ENCODE measurements at places on chromosomes 7 and 10.

- DNase-seq = no peak
Observed at GRCh38 chr7:150665089-150665748, 20.3 kb upstream of the GIMAP2 start.

DNA sequence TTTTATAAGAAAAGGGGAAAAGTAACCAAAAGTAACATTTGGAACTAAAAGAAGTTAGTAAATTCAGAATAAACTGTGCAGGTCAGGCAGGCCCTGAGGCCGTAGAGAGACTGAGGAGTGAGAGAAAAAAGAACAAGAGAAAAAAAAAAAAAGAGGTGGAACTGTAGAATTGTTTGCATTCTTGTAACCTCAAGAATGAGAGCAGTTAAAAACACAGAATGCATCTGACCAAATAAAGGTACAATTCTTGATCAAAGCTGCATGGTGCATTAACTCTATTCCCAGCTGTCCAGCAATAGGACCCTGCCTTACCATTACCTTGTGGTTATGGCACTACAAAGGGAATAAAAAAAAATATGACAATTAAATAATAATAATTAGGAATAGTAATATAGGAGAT, 170.1 kb upstream of the SEMA3A start:
- DNase-seq = no peak

GRCh38 chr10:126468876-126469643, 80.8 kb upstream of the ADAM12 start:
- DNase-seq = peak; percentile 59

DNA sequence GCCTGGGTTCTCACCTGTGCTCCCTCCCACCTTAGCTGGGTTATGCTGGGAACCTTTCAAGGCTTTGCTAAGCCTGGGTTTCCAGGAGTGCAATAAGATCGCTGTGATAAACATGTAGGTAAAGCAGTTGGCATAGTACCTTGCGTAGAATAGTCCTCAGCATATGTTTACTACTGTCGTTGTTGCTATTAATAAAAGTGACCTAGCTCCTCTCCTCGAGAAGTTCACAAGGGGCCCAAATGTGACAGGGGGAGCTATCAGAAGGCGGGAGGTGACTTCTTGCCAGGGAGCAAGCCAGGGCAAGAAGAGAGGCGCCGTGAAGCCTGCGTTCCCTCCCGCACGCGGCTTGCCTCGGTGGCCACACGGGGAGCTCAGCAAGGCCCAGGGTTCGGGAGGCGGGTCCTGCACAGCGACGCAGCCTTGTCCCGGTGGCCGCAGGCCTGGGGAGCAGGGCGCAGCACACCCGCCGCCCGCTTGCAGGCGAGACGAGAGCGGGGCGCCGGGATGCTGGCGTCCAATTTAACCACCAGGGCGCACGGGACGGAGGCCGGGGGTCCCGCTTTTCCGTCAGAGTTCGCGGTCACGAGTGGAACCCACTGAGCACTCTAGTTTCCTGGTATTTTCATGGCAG, 106.2 kb downstream of the SNX10 start:
- peak; percentile 8 for DNase-seq

DNA sequence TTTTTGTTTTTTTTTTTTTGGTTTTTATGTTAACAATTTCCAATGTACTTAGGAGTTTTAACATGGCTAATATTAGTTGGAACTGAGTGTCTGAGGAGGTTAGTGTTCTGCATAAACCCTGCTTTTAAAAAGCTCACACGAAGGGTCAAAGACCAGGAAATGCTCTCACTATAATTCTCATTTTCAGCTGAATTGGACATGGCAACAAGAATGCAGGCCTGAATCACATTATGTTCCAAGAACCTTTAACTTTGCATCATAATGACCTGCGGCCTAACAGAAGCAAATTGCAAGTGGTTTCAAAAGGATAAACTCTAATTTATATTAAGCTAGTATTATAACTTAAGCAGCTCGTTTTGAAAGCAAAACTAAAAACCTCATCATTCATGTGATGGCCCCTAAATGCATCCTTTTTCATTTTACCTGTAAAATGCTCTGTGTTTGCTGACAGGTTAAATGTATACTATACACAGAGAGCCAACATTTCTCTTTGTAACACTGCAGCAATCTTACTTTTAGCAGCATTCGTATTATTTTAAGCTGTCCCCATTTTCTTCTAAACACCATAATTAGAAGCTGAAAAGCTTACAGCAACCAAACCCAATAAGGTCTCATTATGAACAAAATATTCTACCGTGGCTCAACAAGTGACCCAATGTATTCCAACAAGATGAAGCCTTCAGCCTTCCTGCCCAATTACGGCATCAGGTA, 242.8 kb upstream of the SP4 start:
- DNase-seq = no peak

- DNase-seq = peak; percentile 51
Observed at GRCh38 chr10:8416760-8417159, 362.3 kb downstream of the GATA3 start.

- no peak for DNase-seq
Observed at GRCh38 chr10:1293157-1293556, 237.0 kb downstream of the WDR37 start.

DNA sequence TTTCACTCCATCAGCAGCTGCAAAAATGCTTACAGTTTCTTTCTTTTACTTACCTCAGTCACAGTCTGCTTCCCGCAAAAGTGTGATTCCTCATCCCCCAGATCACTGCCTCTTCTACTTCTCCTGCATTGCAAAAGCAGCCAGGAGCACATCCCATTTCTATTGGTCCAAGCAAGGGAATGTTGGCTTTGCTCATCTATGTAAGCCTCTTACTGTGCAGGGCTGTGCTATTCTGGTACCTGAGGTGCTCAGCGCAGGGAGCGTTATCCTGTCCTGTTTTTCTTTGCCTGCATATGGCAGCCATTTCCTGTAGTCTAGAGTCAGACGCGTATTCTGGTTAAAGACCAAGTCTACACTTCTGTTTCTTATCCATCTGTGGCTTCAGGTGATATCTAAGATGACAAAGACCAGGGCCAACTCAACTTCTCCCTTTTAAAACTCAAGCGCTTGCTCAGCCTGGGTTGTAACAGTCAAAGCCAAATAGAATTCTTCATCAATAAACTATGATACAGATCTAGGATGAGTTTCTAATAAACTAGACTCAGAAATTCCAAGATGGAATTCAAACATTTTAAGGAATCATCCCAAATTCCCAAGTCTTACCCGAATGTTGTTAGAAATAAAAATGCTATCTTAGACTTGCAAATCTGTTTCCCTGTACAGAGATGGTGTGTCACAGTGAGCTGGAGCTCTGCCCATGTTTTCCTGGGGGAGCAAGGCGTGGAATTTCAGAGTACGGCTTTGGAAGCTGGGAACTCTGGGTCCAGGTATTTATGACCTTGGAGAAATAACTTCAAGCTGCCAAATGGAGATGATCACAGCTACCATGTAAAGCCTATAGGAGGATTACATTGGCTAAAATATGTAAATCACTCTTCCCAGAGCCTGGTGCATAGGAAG, 6.1 kb upstream of the RBM17 start:
- DNase-seq = no peak

GRCh38 chr10:12902135-12902572, 99.4 kb downstream of the CCDC3 start:
- DNase-seq = peak; percentile 36

GRCh38 chr10:129410688-129411392, 56.2 kb upstream of the MGMT start:
- no peak for DNase-seq

GRCh38 chr10:1896153-1896552, 158.8 kb upstream of the ADARB2 start:
- no peak for DNase-seq

GRCh38 chr7:80552031-80552694, 40.3 kb upstream of the GNAT3 start:
- no peak for DNase-seq

- no peak for DNase-seq
Observed at GRCh38 chr10:114655671-114656070, 2.4 kb downstream of the ABLIM1 start.

DNA sequence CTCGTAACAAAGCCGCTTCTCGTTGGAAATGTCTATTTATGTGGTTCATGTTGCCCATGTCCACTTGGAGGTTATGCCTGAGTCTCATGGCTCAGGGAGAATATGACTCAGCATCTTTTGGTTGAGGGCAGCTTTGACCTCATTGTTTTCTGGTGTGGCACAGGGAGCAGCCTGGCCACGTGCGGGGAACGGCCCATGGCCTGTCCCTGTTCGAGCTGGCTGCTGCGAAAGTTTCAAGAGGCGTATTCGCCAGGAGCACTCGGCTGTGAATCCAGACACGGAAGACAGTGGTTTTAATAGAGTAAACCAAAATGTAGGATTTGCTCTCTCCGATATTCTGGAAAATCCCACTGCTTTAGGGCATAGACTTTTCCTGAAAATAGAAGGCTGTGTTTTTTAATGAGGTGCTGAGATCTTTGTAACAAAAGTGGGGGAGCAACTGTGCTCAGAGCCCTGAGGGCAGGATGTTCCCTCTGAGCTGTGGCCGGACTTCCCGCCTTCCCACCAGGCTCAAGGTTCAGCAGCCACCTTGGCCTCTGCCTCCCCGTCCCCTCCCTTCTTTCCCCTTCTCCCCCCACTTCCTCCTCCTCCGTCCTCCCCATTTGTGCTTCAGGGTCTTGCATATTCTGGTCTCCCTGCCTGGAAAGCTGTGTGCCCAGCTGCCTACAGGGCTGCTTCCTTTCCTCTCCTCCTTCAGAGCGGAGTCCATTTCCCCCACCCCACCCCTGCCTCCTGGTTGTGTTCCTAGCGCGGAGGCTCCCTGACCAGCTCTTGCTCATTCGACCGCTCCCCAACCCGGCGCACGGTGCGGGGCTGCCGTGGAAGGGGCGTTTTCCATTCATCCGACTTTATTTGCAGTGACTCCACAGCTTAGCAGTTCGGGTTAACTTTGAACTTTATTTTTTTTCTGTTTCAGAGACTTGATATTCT, 642.0 kb downstream of the SDK1 start:
- DNase-seq = no peak

GRCh38 chr7:55207436-55208125, 157.6 kb upstream of the LANCL2 start:
- DNase-seq = no peak

- no peak for DNase-seq
Observed at GRCh38 chr7:99083068-99083651, 60.7 kb downstream of the SMURF1 start.

GRCh38 chr7:50723888-50724287, 58.8 kb downstream of the GRB10 start:
- no peak for DNase-seq

All from immature natural killer cell (primary cell).